ENCODE measurements at places on chromosomes 12 and 14. TPM values are rescaled to one million over a fixed set of nuclear protein-coding genes. Genes with fewer than 3 reads are reported as not detected.

- DNase-seq = peak; percentile 28
- no peak overlapping the region for H3K4me3 ChIP-seq
- no peaks in the 10 kb centered on the region for H3K27me3 ChIP-seq
- H3K27ac ChIP-seq = no peak overlapping the region
- peaks cover 2% of the 10 kb centered on the region for H3K36me3 ChIP-seq
Measured at GRCh38 chr14:70947739-70948138, 40.5 kb downstream of the PCNX1 start.

Gene ARHGDIB
- 21.1 TPM for total RNA-seq

GRCh38 chr12:62006076-62006732 is 254.0 kb upstream of the USP15 start:
- H3K4me1 ChIP-seq = 0 out of 2 replicates have a peak, but pooled peaks cover 4% of the 10 kb centered on the region
- H3K27ac ChIP-seq = no peak overlapping the region
- no peaks in the 10 kb centered on the region for H3K27me3 ChIP-seq
- DNase-seq = peak; percentile 37

- H3K36me3 ChIP-seq = no peaks in the 10 kb centered on the region
- no peak overlapping the region for H3K4me3 ChIP-seq
- H3K27ac ChIP-seq = no peak overlapping the region
- H3K4me1 ChIP-seq = no peaks in the 10 kb centered on the region
- no peaks in the 10 kb centered on the region for H3K27me3 ChIP-seq
Measured at GRCh38 chr14:79270361-79270760, 940.9 kb downstream of the DIO2 start.

GRCh38 chr12:51925346-51926063 is 18.2 kb downstream of the ACVRL1 start:
- H3K27ac ChIP-seq = peak overlapping the region; percentile 57
- no peak overlapping the region for H3K4me3 ChIP-seq
- peak; percentile 46 for DNase-seq
- H3K4me1 ChIP-seq = peaks cover 30% of the 10 kb centered on the region
- no peaks in the 10 kb centered on the region for H3K27me3 ChIP-seq

Measured in Caco-2 (cell line).